ENCODE measurements at places on chromosomes 2 and 18.

GRCh38 chr2:199382091-199382490, 75.6 kb downstream of the SATB2 start:
- no peak for DNase-seq

DNA sequence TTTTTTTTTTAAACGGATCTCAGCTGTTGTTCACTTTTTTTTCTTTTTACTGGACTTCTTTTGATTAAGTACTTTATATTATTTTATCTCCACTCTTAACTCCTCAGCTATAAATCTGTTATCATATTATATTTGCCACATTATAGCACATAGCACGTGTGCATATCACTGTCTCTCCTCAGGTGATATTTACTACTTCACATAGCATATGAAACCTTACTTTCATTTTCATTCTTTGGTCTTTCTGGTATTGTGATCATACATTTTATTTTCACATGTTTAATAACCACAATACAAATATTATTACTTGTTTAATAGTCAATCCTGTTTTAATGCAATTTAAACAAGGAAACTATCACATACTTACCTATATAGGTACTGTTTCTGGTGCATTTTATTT, 993.1 kb upstream of the TMEFF2 start:
- no peak for DNase-seq

GRCh38 chr2:58239243-58239925, 1.7 kb downstream of the FANCL start:
- no peak for DNase-seq

DNA sequence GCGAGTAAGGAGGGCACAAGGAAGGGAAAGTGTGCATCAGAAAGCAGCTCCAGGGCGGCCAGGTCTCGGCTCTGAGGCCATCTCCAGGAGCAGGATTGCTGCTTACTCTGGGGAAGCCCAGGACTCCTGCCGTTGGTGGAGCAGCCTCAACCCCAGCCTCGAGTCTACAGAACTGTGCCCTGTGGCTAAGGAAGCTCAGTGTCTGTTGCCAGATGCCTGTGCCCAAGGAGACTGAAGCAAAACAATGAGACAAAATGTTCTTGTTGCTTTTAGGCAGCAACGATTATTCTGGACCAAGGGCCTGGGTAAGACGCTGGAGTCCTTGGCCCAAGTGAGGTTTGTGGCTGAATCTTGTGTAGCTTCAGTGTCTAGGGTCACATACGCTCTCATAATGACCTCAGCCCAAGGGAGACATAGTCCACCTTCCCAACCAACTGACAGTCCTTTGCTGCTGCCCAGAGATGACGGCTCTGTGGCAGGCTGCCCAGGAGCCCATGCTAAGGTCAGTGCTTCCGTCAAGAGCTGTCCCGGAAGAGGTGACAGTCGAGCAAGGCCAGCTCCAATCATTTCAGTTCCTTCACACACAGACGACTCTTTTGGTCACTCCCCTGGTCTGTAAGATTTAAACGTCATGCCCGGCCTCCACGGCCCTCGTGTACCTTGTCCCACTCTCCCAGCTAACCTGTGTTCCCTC, 223.8 kb downstream of the TTC32 start:
- no peak for DNase-seq

GRCh38 chr2:31922542-31923408, 88.0 kb downstream of the MEMO1 start:
- DNase-seq = no peak
